ENCODE measurements at places on chromosomes 13 and 19.
A peak's percentile ranks its signal among the peaks of the same experiment; 100 is the strongest.

- no peak for DNase-seq
These were observed 52.5 kb downstream of the PDS5B start for GRCh38 chr13:32638739-32639138.

- DNase-seq, result no peak
These were observed 65.9 kb downstream of the SERP2 start for GRCh38 chr13:44439452-44440024.

DNA sequence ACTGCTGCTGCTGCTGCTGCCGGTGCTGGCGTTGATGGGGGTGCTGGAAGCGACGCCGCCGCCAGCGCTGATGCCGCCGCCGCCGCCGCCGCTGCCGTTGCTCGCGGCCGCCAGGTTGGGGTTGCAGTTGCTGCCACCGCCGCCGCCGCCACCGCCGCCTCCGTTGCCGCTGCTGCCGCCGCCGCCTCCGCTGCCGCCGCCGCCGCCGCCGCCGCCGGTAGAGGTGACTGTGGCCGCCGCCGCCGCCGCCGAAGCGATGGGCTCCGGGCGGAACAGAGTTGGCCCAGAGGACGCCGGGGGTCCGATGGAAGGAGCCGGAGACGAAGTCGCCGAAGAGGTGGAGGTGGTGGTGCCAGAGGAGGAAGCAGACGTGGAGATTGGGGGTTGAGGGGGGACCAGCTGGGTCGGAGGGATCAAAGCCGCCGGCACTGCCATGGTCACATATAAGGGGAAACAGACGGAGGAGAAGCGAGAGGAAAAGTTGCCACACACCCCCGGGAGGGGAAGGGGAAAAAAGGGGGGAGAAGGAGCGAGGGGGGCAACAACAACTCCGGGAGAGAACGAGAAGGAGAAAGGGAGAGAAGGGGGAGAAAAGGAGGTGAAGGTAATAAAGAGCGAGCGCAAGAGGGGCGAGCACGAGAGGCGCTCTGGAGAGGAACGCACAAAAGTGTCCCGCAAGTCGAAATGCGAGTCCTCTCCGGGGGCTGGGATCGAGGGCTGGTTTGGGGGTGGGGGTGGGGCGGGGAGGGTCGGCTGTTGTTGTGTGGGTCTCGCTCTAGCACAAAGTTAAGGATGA lies 471 bp downstream of the DACH1 start:
- DNase-seq, result peak; percentile 4

GRCh38 chr13:50366488-50367174 lies 351.4 kb downstream of the KCNRG start:
- DNase-seq, result no peak
